Epithelial cell of proximal tubule (primary cell): ENCODE measurements at places on chromosomes 1 and 21. TPM values are rescaled to one million over a fixed set of nuclear protein-coding genes. Genes with fewer than 3 reads are reported as not detected.

- peak; percentile 96 for DNase-seq
Measured at GRCh38 chr1:9561429-9561828, 22.2 kb downstream of the SLC25A33 start.

DNA sequence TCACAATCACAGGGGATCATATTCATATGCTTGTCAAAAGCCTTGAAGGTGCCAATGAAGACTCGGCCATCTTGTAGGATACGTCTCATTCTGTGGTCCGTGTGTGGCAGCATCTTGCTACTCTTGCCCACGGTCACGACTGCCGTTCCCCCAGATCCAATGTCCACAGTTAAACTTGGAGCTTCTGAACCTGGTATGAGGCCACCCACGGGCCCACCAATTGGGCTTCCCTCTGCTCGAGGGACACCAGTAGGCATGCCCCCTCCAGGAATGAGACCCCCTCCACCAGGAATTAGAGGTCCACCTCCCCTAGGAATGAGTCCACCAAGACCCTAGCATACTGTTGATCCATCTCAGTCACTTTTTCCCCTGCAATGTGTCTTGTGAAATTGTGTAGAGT lies 39.6 kb downstream of the MORN1 start:
- DNase-seq = no peak

- DNase-seq = no peak
Measured at GRCh38 chr1:156489935-156490293, 10.7 kb downstream of the MEF2D start.

- no peak for DNase-seq
Measured at GRCh38 chr1:202122639-202123335, at the start of gene GPR37L1. GPR37L1 (plus strand) TSS chr1:202122917; CDS start chr1:202122964, 47 bp downstream.

The PLPPR5 gene
- total RNA-seq = 0.17 TPM in 1 of 2 replicates, not detected in the other

DNA sequence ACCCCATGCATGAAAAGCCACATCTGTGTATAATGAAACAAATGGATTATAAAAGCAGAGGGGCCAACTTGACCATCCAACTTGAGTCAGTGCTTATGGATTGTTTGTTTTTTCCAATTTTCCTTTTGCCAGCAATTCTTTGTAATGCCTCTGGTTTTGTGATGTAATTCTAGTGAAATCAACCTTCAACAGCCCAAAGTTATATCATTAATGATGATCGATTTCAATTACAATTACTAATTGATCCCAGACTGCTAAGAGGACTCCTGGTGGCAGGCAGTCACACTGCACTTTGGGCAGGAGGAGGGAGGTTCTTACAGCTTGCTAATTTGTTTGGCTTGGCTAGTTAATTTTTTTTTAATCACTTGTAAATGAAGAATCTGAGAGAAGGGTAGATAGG lies 552.3 kb downstream of the NUF2 start:
- DNase-seq = no peak

DNA sequence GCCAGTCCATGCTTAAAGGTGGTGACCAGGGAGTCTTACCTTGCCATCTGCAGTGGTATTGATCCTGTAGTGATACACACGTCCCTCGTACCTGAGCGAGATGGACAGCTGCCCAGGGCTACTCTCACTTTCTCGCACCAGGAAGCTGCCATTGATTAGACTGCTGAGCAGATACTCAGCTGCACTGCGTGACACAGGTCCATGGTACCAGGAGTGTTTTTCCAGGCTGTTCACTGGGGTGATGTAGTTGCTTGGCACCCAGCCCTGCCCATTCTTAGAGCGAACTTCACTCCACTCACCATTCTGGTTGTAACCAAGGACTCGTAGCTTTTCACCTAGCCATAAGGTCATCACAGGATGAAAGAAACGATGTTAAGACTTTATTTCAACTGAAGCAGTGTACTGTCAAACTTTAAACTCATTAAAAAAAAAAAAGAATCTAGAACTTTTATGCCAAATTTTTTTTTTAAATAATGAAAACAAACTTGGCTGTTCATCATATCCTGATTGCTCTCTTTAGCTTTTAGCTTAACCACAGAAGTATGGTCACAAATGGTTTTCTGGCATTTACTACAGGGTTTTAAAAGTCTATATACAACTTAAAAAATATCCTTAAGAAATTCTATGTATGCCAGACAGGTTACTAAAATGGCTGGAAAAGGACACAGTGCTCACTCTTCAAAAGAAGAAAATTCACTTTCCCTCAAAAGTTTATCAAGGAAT lies 44.6 kb downstream of the TOR3A start:
- DNase-seq = no peak

DNA sequence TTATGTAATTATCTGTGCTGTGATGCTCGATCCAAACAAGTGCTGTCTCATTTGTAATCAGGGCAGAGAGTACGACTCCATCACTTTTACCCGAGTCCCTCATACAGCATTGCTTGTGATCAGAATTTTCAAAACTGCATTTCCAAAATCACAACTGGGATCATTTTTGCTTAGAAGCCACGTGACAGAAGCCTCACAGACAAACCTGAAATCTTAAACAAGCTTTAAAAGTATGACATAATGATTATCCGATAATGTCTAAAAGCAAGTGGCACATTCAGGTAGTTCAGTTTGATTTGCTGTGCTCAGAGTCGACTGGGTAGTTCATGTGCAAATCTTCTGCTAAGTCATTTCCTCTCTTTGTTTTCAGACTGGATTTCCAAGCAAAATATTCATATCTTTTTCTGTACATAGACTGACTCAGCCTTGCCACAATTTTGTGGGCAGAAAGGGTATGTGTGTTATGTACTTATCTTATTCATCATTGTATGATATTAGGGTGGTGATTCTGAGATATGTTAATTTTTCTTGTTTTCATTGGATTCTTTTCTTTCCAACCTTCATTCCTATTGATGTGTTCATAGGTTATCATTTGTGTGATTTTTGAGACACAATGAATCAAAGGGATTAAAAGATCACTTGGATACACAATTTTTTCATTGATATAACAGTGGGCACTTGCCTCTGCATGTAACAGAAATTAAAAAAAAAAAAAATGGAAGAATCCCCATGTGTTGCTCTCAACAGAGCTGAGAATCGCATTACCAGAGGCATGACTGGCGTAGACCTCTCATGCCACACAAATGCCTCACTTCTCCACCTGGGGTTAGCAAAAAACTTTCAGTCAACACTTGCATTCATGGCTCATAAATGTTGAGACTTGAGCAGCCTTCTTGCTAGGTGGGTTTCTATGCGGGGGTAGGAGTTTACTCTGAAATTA lies 355.7 kb downstream of the LTN1 start:
- no peak for DNase-seq

GRCh38 chr21:29448766-29449165 lies 150.0 kb downstream of the BACH1 start:
- no peak for DNase-seq

- no peak for DNase-seq
Measured at GRCh38 chr1:243621973-243622372, 228.1 kb downstream of the AKT3 start.

The MFAP2 gene
- total RNA-seq = 42.2 and 53.2 TPM in 2 replicates

- DNase-seq = no peak
Measured at GRCh38 chr1:193754732-193755427, 568.5 kb upstream of the B3GALT2 start.

GRCh38 chr1:170661646-170662411 lies 2.1 kb upstream of the PRRX1 start:
- DNase-seq = no peak

DNA sequence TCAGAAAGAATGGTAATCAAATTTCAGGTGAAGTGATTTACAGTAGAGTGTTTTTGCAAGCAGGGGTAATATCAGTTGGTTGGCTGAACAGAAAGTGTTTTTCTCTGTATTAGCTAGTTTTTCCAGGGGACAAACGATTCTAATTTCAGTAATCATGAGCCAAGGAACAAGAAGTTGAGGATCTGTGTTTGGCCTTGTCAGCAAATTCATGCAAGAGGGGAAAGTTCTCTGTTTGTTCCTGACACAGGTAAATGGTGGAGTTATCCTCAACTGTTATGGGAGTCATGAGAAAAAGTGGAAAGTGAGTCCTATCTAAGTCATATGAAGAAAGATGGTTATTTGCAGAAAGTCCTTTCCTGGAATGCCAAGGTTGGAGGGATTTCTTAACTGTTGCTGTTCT lies 24.6 kb upstream of the SLC35A3 start:
- no peak for DNase-seq

The TMEM200B gene
- 6.9 and 14.9 TPM in 2 replicates for total RNA-seq

The RAB25 gene
- 17.8 and 47.5 TPM in 2 replicates for total RNA-seq

DNA sequence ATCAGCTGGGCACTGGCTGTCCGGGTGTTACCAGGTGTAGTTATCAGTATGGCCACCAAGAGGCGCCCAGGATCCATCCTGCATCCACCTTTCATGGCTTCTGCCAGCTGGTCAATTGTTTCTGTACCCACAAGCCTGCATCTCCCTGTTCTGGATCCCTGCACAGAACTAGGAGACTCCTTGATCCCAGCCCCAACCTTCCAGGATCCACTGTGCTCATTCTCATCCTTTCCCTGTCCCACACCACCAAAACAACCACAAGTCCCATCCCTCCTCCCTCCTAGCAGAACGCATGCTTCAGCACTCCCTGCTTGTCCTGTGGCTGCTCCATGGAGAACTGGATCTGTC lies 27.2 kb upstream of the FOXE3 start:
- no peak for DNase-seq

- no peak for DNase-seq
Measured at GRCh38 chr1:101438359-101438758, 201.5 kb downstream of the S1PR1 start.

The HHAT gene
- 10.9 and 13.7 TPM in 2 replicates for total RNA-seq

The PADI2 gene
- total RNA-seq = 1.5 and 15.2 TPM in 2 replicates

The ST6GALNAC5 gene
- total RNA-seq = 1.3 and 1.4 TPM in 2 replicates

GRCh38 chr1:55993646-55994318 lies 585.6 kb downstream of the PLPP3 start:
- no peak for DNase-seq

The SLC6A9 gene
- 1.3 and 4.1 TPM in 2 replicates for total RNA-seq

The PTCH2 gene
- total RNA-seq = under 0.01 TPM in 1 of 2 replicates, not detected in the other

The DNASE2B gene
- not detected in 2 replicates for total RNA-seq

The TINAGL1 gene
- total RNA-seq = 215 and 230 TPM in 2 replicates

GRCh38 chr1:155527677-155528076 lies 34.9 kb downstream of the ASH1L start:
- no peak for DNase-seq

The FCGR3A gene
- total RNA-seq = not detected in 2 replicates

GRCh38 chr1:7313826-7314225 lies 457.3 kb upstream of the VAMP3 start:
- DNase-seq = no peak

GRCh38 chr1:33623811-33624210 lies 151.4 kb downstream of the ZSCAN20 start:
- no peak for DNase-seq

- DNase-seq = no peak
Measured at GRCh38 chr1:227786673-227787512, 28.6 kb upstream of the PRSS38 start.

DNA sequence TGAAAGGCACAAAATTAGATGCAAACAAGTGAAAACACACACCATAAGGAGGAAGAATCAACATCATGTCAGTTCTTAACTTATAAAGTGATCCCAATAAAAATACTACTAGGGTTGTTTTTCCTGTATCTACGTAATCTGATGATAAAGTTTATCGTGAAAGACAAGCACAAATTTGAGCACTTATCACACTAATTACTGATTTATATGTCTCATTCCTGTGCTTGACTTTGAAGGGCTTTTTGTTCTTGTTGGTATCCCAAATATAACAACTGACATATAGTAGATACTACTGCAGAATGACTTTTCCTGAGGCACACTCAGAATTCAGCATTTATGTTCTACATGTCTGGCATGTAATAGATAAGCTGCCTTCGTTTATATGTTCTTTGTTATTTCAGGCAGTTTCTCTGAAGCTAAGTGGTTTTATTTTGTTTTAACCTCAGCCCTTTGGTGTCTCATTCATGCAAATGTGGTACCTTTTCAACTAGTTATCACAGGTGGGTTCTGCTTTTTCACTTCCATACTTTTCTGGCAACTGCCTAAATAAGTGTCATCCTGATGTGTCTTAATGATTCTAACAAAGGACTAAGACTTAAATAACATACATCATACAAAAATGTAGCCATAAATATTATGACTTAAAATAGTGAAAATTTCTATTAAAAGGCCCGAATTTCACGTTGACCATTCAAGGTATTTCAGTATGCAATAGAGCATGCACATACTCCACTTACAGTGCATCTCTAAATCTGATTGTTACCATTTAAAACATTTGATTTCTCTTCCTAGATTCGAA lies 73.2 kb downstream of the LRRC8C start:
- DNase-seq = no peak

The CD52 gene
- not detected in 2 replicates for total RNA-seq

- no peak for DNase-seq
Measured at GRCh38 chr1:3031401-3032221, 10.3 kb downstream of the ACTRT2 start.

The C1orf50 gene
- 6.1 and 7.8 TPM in 2 replicates for total RNA-seq

DNA sequence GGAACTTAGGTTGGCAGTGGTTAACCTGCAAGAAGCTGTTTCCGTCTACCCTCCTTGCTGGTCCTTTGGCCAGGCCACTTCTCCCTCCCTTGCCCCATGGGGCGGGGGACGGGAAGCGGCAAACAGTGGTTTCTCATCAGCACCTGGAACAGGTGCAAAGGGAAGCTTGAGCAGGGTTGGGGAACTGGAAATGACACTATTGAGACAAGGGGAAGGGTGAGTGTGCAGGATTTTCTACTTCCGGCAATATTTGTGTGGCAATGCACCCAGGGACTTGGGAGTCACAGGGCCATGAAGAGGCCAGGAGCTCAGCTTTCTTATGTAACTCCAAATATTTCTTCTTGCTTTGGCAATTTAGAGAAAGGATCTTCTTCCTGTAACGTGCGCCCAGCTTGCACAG lies 29.0 kb upstream of the SARS1 start:
- DNase-seq = no peak

The ADAM30 gene
- total RNA-seq = not detected in 2 replicates

GRCh38 chr1:98881901-98882300 lies 122.8 kb downstream of the PLPPR5 start:
- no peak for DNase-seq

DNA sequence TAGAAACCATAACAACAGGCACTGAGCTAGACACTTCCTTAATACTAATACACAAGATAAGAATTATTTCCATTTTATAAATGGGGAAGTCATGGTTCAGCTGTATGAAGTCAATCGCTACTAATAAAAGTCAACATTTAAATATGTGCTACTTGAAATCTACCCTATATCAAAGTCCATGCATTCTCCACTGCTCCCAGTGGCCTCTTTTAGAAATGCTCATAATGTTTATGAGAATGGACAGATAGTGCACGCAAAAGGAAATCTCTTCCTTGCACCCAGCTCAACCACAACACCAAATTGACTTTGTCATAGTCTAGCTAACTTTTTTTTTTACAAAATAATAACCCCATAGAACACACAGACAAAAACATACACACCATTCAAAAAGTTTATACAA lies 281.7 kb upstream of the CXADR start:
- DNase-seq = no peak
